ENCODE measurements at places on chromosomes 12 and 14.

- peak; percentile 7 for DNase-seq
Measured at GRCh38 chr12:70645494-70646317, 8.5 kb upstream of the PTPRB start.

DNA sequence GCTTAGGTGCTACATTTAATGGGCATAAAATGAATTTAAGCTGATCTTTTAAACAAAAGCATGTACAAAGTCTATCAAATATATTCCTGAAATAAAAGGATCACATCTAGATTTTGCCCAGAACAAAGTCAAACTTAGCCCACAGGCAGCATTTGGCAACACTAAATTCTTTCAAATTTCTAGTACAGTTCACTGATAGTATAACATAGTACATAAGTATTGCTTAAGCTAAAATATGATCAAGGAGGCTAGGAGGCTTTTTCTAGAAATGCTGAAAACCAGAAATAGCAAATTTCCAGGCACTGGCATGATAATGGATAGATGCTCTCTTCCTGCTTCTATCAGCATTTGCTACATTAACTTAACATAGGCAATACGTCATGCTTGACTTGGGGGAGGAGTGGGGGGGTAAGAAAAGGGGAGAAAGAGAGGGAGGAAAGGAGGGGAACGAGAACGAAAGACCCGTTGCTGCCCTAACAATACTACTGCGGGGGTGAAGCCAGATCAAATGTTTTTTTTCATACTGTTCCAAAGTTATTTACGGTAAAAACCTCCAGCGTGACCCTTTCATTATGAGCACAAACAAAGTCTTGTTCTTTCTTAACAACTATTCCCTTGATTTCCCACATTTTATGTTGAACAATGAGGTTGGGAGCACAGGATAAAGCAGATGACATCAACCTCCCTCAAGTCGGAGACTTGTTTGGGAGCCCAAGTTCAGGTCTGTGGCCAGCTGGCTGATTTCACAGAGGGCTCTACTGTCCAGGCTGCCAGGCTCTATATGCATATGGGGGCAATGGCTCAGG, 10.6 kb downstream of the TMED10 start:
- DNase-seq: no peak

GRCh38 chr12:94656556-94656955, 6.2 kb upstream of the TMCC3 start:
- DNase-seq: no peak

GRCh38 chr12:21573733-21574358, 30.8 kb downstream of the GYS2 start:
- DNase-seq: no peak

DNA sequence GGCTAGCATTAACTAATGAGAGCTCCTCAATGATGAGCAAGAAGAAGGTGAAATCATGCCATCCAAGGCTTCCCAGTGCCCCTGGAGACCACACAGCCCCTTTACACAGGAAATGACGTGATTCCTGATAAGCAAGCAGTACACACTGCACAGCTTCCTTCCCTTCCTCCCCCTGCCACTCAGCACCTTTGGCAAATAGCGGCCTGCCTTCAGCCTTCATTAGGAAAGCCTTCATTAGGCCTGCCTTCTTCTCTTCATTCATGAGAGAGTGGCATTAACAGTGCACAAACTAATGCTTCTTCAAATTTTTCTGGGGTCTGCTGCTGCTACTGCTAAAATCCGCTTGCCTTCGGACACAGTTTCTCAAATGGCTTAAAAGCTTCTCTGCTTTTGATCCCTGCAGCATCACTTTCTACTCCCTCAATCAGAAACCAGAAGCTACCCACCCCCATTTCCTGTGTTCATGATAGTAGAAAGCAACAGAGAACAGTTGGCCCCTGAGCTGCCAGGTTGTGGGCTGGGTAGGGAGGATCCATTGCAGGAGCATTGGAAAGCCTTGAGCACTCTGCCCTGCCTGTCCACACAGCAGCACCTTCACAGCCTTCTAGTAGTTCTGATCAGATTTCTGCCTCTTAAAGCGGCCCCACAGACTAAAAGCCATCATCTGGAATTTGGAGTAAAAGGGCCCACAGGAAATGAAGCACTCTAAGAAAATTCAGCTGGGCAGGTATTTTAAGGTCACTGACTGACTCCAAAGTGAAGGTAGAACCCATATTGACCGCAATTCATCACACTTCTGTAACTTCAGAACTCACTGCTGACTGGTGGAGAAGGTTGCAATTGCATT, 103.8 kb upstream of the ETV6 start:
- peak; percentile 56 for DNase-seq

DNA sequence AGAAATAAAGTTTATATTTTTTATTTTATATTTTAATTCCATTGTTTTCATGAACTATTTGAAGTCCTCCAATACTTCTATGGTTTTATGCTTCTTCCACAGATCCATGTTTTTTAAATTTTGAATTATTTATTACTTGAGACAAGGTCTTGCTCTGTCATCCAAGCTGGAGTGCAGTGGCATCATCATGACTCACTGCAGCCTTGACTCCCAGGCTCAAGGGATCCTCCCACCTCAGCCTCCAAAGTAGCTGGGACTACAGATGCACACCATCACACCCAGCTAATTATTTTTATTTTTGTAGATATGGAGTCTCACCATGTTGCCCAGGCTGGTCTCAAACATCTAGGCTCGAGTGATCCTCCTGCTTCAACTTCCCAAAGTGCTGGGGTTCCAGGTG, 28.8 kb upstream of the DLGAP5 start:
- DNase-seq: no peak

DNA sequence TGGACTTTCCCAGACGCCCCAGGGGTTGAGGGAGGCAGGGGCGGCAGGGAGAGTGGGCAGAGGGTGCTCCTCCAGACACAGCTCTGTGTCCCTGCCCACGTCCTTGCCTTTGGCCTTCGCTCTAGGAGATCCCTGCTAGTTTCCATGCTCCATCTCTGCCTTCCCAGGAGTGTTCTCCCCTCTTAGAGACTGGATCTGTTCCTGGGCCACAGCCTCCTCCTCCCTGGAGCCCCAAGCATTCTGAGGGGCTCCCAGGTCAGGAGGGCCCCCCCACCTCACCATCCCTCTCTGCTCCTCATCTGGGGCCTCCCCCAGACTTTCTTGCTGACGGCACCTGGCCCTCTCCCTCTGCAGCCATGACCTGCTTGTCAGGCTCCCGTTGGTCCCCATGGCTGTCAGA, 216.0 kb upstream of the FKBP4 start:
- no peak for DNase-seq

DNA sequence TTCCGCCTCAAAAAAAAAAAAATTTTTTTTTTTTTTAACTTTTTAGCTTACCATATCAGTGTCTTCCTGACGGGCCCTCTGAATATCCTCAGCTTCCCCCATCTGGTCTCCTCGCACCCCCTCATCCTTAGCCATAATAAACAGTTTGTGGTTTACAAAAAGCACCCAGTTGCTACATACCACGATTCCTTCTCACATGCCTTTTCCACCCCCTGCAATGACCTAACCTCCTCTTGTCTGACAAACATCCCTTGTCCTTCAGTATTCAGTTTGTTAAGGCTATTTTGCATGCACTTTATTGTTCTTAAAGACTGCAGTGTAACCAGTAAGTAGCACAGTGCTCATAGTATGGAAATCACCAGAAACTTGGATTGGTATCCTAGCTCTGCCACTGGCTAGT, 88.5 kb downstream of the PPM1H start:
- no peak for DNase-seq

- no peak for DNase-seq
Measured at GRCh38 chr12:57760347-57760982, 5.6 kb downstream of the MARCHF9 start.

- no peak for DNase-seq
Measured at GRCh38 chr12:131147894-131148293, 194.2 kb downstream of the ADGRD1 start.

DNA sequence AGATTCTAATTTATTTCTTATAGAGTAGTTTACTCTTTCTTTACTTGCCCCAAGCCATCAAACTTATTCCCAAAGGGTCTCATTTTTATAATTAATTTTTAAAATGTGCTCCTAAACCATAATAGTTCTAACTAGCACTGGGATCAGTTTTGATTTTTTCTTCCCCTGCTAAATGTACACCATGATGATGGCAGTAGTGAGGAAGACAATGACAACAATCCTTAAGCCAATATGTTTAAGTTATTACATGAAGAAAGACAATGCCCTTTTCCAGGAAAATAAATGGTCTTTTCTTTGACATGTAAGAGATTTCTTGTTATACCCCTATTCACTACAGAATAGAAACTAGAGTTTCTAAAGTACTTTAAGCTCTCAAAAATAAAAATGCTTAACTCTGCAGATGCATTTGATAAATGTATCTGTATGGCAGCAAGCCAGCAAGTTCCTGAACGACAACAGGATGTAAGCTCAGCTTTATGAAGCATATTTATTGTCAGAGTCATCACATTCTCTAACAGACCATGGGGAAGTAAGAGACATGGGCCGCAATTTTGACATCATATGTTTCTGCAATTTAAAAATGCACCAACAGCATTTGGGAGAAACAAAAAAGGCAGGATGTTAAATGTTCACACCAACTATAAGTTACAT, 36.0 kb upstream of the SNX6 start:
- no peak for DNase-seq
